CD4-positive, alpha-beta T cell treated with Interleukin-12 subunit alpha and Interleukin-12 subunit beta, for 1 hour (primary cell): ENCODE measurements at places on chromosomes 12 and 14.

GRCh38 chr12:22042976-22043669, 2.9 kb upstream of the CMAS start:
- no peak for DNase-seq

GRCh38 chr14:36222952-36223468, 46.5 kb upstream of the PTCSC3 start:
- DNase-seq = no peak

DNA sequence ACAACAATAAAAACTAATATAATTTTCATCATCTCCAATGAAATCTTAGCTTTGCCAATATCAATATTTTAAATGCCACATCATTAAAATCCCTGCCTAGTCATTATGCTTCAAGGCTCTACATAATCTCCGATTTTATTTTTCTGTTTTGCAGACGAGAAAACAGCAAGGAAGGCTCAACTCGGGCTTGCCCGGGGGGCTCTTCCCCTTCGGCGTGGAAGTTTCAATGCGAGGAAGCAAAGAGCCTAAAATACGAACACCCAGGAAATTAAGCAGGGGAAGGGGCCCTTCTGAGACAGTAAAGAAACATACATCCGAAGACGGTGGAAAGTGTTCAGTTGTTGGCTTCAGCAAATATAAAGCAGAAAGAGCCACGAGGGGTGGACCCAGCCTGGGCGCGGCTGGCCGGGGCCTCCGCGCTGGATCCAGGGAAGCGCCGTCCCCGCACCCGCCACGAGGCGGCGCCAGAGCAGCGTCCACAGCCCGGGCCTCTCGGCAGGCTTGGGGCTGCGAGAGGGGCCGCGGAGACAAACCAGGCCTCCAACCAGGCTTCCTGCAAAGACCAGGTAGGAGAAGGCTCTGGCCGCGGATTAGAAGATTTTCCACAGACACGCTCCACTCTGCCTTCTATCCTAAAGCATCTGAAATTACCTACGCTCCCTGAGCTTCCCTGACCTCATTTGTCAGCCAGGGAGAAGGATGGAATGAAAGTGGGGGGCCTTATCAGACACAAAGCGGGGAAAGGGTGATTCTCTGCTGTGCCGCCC, 77.2 kb downstream of the SERPINA3 start:
- peak; percentile 28 for DNase-seq

GRCh38 chr14:59020382-59020781, 168.1 kb upstream of the DAAM1 start:
- no peak for DNase-seq

GRCh38 chr14:61104358-61104757, 123.3 kb downstream of the SLC38A6 start:
- DNase-seq = no peak

DNA sequence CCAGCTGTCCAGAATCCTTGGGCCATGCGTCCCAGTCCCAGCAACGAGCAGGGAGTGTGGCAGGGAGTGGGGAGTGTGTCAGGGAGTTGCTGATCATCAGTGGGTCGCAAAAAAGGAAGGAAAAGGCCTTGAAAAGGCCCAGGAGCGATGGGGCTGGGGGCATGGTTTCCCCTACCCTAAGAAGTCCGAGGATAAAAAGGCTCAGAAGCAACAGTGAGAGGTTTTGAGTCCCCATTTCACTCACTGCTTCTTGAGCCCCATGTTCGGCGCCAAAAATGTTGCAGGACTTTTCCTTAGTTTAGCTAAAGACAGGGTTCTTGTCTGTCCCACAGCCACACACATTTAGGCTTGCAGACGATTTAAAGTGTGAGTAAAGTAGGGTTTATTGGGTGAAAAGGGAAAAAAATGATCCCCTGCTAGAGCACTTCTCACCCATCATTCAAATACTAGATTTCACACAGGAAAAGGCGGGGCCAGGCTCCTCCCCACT, 189.5 kb downstream of the KCNC2 start:
- DNase-seq = no peak

DNA sequence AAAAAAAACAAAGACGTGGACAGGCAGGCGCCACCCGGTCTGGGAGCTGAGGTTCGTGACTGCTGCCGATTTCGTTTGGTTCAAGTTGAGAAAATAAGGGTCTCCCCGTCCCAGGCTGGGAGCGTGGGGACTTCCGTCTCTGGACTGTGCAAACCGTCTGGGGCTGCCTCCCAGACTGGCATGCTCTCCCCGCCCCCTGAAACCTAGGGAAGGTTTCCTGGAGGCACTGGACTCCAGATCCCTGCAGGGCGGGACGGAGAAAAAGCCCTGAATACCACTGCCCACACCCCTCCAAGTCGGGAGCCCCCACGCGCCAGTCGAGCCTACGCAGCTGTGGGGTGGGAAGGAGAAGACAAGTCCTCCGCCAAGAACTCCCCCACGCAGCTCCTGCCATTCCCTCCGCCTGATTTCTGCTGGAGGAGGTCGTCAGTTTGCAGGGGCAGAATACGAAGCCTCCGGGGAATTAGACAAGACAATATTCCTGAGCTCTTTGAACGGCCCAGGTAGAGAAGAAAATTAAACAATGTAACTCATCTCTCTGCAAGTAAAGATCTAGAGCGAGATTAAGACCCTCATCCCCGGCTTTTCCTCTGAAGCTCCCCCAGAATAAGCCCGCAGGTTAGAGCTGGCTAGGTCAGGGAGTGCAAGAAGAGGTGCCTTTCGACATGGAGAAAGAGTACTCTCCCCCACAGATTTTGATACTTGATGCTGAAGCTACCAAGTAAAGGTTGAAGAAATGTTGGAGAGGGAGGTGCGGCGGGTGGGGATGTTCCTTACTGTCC, 10.4 kb upstream of the HOXC13 start:
- no peak for DNase-seq

DNA sequence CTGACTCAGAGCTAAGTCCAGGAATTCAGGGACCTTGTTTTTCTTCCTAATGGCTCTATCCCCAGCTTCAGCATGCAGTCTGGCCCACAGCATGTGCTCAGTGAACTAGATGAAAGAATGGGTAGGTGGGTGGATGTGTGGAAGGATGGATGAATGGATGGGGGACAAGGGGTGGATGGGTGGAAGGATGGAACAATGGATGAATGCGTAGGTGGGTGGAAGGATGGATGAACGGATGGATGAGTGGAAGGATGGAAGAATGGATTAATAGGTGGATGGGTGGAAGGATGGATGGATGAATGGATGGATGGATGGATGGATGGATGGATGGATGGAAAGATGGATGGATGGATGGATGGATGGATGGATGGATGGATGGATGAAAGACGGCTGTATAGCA, 79.7 kb upstream of the SFSWAP start:
- no peak for DNase-seq

GRCh38 chr12:103600967-103601728, 14.1 kb downstream of the STAB2 start:
- no peak for DNase-seq

DNA sequence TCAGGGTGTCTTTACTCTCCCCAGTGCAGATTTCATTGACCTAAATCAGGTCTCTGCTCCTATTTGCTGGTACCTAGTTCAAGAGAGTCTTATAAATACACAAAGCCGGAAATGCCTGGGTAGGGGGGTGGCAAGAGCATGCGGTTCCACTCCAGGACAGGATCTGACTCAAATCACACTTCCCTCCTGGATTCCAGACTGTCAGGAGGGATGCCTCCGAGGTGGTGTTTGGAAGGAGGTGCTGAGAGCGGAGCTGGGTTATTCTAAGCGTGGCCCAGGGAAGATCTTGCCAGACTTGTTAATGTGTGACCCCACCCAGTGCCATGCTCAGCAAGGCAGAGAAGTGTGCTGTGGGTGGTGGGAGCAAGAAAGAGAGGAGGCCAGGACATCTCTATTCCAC, 49.8 kb downstream of the B4GALNT3 start:
- DNase-seq = no peak

GRCh38 chr12:94870511-94870910, 133.0 kb downstream of the NDUFA12 start:
- DNase-seq = no peak

GRCh38 chr12:24838531-24838950, 110.4 kb downstream of the BCAT1 start:
- DNase-seq = no peak

DNA sequence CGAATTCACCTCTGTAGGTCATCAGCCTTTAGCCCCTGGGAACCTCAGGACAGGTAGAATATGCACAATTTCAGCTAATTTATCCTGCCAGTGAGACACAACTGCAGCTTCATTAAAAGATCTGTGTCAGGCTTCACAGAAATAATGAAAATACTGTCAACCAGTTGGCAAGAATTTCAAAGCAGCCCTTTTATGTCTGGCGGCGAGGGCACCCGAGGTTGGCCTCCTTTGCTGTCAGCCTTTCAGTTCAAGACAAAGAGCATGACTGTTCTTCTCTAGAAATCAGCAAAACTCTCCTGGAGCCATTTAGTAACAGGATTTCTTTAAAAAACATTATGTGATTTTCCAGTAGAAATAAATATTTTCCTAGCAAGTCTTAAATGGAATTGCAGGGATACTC, 75.9 kb downstream of the BBS10 start:
- DNase-seq = no peak

DNA sequence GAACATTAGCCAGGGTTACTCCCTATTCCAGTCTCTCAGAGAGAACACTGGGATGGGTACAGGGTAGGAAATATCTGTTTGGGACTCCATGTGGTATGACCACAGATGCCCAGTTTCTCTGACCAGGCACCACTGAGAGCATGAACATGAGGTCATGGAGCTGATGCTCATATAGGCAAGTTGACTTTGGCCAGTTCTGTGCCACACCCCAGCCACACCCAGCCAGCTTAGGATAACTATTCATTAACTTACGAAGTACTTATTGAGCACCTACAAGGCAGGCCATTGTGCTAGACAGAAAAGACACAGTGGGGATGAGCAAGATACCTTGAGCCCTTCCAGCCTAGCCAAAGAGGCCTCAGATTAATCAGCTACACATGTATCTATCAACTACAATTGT, 262.5 kb downstream of the DPF3 start:
- no peak for DNase-seq

DNA sequence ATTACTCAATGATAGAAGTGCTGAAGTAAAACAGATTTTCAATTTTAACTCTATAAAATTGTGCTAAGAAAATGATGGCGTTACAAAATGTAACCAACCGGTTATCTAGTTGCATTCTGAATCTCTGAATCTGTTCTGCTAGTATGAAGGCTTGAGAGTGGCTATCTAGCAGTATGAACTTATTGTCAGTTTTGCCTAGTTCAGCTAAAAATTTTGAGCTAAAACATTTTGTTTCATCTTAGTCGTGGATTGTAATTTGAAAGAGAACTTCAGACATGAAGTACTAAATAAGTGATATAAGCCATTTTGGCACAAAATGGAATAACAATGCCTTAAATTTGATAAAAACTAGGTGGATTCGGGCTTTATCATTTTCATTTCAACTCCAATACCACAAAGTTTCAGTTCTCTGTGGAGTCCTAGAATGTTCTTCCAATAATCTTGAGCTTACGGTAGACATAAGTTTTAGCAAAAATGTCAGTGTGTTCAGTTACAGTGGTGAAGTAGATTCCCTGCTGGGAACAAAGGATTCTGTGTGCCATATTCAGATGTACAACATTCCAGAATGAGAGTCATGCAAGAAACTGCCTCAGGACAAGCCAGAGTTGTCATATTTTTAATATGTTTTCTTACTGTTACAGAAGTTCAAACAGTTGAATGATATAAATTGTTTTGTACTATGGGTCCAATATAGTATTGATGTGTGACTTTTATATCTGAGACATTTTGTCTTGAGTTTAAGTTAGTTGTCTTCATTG, 28.1 kb downstream of the ATP6V1D start:
- DNase-seq = no peak

- DNase-seq = no peak
Measured at GRCh38 chr12:67320614-67321295, 51.6 kb downstream of the CAND1 start.

- DNase-seq = no peak
Measured at GRCh38 chr12:121448771-121449315, 48.9 kb downstream of the RNF34 start.

- DNase-seq = no peak
Measured at GRCh38 chr12:54371328-54372112, 7.2 kb upstream of the GPR84 start.

DNA sequence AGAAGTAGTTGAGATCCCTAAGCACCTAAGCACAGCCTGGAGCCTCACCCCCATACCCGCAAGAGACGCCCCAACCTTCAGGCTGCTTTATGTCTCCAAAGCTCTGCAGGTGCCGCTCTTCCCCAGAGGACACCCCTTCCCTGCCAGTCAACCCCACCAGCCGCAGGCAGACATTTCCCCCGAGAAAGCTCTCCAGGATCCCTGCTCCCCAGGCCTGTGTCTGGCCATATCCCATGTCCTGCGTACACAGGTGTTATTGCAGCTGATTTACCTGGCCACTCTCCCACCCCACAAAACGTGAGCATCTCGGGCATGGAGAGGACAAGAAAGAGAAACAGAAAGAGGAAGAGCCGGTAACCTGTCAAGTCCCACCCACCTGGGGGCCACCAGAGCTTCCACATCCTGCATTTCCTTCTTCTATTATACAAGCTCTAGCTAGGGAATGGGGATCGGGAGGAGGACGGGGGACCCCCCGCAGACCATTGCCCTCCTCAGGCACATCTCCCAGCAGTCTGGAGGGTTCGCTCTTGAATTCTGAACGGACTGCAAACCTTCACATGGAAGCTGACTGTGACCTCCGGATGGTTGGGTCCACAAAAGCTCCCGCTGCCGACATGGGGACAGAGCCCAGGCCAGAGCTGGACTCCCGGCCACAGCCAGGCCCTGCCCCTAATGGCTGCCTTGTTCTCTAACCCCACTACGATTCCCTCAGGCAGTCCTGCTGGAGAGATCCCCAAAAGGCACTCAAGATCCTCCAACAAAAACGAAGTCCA, 17.6 kb downstream of the CCDC88C start:
- DNase-seq = peak; percentile 56

DNA sequence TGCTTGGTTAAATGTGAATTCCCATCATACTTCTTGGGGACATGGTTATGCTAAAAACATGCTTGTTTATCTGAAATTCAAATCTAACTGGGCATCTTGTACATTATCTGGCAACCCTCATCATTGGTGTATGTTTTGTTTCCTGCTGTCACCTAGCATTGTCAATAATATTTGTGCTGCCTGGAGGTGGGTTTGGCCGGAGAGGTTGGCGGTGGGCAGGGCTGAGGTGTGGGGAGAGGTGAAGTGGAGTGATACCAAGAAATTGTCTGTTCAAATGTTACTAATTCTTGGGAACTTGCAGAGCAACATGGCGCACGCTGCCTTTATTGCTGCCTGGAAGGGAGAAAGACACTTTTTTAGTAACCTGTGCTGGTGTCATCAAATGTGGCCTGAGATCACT, 280.5 kb downstream of the VRK1 start:
- no peak for DNase-seq

GRCh38 chr12:64740646-64741045, 18.6 kb downstream of the GNS start:
- DNase-seq = no peak

- DNase-seq = no peak
Measured at GRCh38 chr12:95173392-95174251, 43.6 kb downstream of the FGD6 start.

DNA sequence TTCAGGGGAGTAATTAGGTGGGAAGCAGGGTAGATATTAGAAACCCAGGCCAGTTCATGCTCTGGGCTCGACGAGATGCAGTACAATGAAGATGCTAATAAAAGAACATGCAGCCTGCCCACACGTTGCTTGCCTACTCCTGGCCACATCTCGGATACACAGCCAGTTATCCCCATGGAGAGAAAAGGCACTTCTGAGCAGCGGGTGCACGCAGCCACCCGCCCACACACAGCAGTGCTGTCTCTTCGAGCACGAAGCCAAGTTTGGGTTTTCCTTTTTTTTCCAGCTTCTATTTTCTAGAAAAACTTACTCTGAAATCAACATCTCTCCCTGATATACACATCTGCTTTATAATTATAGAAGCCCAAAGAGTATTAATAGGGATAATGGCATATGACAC, 85.7 kb downstream of the CIT start:
- DNase-seq = no peak

GRCh38 chr14:55926007-55926406, 192.2 kb upstream of the PELI2 start:
- no peak for DNase-seq
